ENCODE measurements at places on chromosomes 2 and 18.

DNA sequence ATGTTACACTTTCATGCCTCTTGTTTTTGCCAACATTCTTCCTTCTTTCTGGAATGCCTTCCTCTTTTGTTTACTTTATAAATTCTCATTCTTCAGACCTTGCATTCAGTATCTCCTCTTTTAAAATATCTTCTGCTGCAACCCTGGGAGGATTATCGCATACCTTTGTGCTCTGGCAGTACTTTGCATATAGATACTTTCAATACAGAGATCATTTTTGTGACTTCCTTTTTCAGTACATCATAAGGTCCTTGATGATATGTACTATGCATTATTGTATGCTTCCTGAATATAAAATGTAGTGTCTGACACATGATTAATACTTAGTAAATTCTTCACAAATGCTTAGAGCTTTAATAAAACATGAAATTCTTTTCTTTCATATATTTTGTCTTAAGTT lies 538.7 kb downstream of the TRIB2 start:
- no peak for DNase-seq

- DNase-seq = no peak
These were observed 11.3 kb downstream of the UPP2 start for GRCh38 chr2:158112992-158113391.

DNA sequence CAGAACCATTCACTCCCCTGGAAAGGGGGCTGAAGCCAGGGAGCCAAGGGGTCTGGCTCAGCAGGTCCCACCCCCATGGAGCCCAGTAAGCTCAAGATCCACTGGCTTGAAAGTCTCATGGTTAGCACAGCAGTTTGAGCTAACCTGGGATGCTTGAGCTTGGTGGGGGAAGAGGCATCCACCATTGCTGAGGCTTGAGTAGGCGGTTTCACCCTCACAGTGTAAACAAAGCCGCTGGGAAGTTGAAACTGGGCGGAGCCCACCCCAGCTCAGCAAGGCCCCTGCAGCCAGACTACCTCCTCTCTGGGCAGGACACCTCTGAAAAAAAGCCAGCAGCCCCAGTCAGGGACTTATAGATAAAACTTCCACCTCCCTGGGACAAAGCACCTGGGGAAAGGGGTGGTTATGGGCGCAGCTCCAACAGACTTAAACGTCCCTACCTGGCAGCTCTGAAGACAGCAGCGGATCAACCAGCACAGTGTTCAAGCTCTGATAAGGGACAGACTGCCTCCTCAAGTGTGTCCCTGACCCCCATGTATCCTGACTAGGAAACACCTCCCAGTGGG lies 14.7 kb upstream of the TTC32 start:
- no peak for DNase-seq

- no peak for DNase-seq
These were observed 1328.9 kb upstream of the TMEFF2 start for GRCh38 chr2:193523662-193524061.

DNA sequence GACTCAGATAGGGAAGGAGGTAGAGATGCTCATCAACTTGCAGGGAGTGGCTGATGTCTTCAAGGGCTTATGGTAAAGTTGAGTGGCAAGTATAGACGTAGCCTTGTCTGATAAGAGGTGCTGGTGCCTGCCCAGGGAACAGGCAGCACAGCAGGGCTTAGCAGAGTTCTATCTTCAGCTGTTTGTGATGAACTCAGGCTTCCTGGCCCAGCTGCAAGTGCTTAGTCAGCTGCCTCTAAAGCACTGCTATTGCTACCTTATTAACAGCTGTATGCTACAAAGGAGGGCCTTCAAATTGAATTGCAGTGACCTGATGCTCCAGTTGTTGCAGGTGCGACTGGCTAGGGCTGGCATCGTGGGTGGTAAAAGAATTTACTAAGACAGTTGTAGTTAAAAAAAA lies 82.1 kb downstream of the TSN start:
- no peak for DNase-seq

- no peak for DNase-seq
These were observed 9.1 kb upstream of the PRELID3A start for GRCh38 chr18:12398625-12399024.

- no peak for DNase-seq
These were observed 126.1 kb upstream of the CTAGE1 start for GRCh38 chr18:22543769-22544168.

- DNase-seq = no peak
These were observed 37.2 kb upstream of the EVA1A start for GRCh38 chr2:75597949-75598348.

GRCh38 chr2:43057026-43057741 lies 169.2 kb downstream of the ZFP36L2 start:
- no peak for DNase-seq

DNA sequence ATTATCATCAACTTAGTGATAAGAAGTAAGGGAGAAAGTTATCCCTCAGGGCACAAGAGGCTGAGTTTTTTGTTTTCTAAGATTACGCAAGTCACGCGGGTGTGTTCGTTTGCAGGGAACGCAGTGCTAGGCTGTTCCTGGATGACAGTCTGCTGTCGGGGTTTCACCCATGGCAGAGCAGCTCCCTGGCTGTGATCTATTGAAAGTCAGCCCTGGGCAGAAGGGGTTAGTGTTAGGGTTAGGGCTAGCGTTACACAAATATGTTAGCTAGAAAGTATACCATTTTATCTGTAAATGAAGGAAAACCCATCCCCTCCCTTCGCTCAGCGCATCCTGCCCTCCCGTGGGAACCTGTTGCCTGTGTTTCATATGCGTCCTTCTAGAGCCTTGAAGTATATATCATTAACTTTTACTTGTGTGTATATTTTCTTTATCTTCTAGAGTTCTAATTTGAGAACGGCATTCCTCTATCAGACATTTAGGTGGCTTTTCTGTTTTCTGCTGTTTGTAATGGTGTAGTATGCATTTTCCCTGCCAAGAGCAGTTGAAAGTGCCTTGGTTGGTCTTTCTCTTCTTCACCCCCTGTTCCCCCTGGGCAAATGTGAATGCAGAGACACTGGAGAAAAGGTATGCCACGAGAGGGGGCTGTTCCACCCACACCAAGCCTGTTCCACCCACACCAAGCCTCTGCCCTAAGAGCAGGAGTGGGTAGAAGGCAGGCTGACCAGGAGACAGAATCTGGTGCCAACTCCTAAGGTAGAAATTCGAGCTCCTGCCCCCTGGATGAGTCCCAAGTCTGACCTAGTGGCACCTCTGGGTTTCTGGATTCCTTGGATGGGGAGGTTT lies 47.0 kb downstream of the ARMC9 start:
- DNase-seq = no peak

DNA sequence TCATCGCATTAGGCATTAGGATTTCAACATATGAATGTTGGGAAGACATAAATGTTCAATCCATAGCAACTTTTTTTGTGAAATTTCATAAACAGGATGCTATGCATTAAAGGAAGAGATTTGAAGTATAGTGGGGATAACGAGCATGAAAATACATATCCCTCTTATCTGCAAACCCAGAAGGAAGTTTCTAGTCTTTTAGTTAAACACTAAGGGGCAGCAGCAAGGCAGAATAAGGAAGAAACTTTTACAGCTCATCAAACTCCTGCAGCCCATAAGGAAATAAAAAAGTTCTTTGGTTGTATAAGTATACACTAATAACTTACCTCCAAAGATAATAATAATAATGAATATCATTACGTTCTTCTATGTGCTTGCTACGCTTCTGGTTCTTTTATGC lies 81.5 kb downstream of the CD226 start:
- no peak for DNase-seq

GRCh38 chr2:121019756-121020155 lies 265.2 kb downstream of the TFCP2L1 start:
- DNase-seq = no peak

DNA sequence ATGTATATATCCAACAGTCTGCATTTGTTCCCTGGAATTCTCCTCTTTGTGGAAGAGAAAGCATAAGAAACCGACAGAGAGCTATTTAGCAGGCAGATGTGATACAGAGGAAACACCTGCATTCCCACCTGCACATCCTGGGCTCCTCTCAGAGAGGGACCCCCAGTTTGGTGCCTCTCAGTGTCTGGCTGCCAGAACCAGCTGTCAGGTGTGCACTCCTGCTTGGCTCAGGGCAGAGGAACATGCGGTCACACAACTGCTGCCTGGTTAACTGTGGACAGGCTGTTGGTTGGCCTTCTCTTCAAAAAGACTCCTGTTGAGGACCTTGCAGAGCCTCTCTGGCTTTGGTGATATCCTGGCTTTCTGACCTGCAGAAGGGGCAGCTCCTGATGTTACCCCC lies 54.6 kb downstream of the ITGB6 start:
- no peak for DNase-seq

- DNase-seq = no peak
These were observed 141.0 kb downstream of the RPIA start for GRCh38 chr2:88832311-88832991.

DNA sequence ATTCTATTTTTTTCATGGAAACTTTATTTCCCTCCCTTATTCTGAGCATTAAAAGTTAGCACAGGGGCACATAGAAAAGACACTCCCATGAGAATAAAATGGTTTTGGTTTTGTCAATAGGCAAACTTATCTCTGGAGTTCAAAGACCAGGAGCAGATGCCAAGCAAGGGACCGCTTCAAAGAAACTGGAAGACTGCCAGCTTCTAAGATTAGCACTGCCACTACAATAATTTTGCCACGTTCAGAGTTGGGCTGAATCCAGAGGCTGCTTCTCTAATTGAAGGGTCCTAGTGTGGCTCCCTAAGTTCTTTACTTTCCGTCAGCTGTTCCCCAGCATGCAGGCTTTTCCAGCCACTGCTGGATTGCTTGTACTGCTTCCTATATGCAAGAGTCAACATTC lies 681.0 kb upstream of the GCFC2 start:
- DNase-seq = no peak

DNA sequence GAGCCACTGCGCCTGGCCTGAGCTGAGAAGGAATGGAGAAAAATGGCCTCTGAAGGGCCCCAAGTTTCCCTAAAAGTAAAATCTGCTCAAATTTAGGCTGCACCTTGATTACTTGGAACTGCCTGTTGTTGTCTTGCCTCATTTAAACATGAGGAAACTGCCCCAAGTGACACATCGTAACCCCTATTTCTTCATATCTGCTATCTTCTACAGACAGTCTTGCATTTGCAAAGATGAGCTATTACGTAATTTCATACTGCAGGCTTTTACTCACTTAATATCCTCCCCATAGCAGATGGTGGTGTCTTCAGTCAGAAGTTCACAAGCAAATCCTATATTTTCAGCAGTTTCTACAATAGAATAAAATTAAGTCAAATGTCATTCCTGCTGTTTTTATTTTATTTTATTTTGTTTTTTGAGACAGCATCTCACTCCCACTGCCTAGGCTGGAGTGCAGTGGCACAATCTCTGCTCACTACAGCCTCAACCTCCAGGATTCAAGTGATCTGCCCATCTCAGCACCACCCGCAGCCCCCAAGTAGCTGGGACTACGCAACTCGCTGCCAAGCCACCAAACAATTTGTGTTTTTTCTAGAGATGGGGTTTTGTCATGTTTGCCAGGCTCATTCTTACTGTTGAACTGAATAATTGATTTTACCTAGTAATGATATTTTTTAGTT lies 45.3 kb upstream of the NARS1 start:
- no peak for DNase-seq

DNA sequence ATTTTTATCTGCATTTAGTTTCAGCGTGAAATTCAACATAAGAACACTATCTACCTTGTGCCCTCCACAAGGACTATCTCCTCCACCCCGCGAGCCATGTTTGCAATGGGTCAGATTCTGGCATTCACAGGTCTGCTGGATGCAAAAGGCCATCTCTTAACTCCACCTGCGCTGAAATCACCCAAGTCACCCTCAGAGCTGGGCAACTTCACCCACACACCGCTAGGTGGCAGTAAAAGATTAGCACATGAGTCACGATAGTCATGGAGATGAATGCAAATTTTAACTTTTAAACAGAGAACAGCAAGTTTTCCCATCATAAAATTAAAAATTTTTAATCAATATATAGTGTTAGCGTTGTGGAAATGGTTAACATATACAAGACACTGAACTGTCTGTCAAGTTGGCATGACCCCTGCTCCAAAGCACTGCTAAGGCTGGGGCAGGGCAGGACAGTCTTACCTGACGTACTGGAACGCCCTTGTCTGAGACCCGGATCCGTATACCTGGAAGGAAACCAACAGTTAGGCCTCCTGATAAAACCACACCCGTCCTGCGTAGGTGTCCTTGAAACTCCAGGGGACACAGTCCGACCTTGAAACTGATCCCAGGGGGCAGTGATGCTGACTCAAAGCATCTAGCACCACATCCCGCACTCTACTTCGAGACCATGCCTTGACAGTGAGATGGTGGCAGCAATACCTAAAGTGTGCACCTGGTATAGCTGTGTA lies 89.6 kb downstream of the UXS1 start:
- peak; percentile 57 for DNase-seq

- no peak for DNase-seq
These were observed 1218.9 kb downstream of the DSC3 start for GRCh38 chr18:29823671-29824070.

DNA sequence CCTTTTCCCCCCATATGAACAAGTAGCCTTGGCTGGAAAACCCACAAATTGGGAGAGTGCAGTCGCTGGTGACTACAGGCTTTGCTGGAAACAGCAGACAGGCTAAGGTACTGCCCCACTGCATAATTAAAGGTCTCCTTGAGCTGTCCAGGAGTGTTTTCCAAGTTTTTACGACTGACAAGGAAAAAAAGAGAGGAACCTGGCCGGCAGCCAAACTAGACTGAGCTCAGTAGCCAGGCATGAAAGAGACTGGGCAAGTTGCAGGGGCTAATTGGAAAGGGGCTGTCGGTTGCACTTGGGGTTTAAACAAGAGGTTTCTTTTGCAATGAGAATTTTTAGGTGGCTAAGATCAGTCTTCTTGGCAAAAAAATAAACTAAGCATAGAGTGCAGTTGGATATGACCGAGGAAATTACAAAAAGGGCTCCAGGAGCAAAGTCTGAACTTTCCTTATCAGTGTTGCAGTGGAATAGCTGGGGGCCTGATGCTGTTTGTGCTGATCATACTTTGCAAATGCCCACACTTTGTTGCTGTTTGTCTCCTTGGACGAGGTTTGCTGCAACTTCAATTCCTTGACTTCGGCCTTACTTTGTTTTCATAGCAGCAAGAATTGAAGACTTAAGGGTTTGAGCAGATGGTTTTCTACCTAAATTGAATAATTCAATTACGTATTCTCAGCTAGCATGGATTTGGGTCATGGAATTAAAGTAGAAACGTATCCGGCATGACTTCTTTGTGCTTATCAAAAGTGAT lies 2.1 kb downstream of the GULP1 start:
- DNase-seq = no peak

DNA sequence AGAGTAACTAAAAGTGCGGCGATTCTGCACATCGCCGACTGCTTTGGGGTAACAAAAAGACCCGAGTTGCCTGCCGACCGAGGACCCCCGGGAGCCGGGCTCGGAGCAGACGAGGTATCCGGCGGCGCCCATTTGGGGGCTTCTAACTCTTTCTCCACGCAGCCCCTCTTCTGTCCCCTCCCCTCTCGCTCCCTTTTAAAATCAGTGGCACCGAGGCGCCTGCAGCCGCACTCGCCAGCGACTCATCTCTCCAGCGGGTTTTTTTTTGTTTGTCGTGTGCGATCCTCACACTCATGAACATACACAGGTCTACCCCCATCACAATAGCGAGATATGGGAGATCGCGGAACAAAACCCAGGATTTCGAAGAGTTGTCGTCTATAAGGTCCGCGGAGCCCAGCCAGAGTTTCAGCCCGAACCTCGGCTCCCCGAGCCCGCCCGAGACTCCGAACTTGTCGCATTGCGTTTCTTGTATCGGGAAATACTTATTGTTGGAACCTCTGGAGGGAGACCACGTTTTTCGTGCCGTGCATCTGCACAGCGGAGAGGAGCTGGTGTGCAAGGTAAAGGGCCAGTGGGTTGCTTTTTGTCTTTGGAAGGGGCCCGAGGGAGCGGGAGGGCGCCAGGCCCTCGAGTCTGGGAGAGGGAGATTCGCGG lies 1.4 kb downstream of the TRIB2 start:
- no peak for DNase-seq

- DNase-seq = no peak
These were observed 710 bp downstream of the DUSP19 start for GRCh38 chr2:183079139-183079775.
